ENCODE measurements at places on chromosomes 4 and X.

GRCh38 chr4:15489551-15489950 is 19.9 kb downstream of the CC2D2A start:
- no peak for DNase-seq

DNA sequence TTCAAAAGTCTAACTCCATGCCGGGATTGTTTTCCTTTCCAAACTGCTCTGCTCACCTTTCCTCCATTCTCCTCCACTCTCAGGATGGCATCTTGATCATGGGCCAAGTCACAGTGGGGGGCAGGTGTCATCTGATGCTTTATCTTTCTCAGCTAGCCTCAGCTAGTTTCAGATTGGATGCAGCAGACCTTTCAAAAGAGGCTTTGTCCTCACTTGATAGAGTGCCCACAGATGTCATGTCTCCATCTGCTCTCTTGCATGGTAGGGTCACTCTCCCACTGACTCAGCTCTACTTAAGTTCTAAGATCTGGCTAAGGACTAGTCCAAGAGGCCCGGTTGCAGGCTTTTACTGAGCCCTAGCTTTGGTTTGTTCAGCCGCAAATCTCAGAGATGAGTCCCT is 341.8 kb upstream of the GALNT7 start:
- DNase-seq, result no peak

DNA sequence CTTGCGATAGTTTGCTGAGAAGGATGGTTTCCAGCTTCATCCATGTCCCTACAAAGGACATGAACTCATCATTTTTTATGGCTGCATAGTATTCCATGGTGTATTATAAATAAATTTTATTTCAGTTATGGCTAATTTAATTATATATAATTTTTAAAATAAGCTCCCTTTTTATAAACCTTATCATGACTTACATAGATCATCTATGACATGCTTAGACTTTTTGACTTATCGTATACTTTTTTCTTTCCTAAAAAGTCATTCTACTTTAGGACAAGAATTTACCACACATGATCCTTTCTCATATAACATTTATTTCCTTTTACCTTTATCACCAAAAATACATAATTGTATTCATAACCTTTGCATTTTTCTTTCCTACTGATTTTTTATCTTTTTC is 376.5 kb downstream of the CCSER1 start:
- no peak for DNase-seq

GRCh38 chr4:165537028-165537648 is 158.3 kb downstream of the CPE start:
- DNase-seq, result no peak

GRCh38 chr4:92988301-92988700 is 684.5 kb downstream of the GRID2 start:
- no peak for DNase-seq

DNA sequence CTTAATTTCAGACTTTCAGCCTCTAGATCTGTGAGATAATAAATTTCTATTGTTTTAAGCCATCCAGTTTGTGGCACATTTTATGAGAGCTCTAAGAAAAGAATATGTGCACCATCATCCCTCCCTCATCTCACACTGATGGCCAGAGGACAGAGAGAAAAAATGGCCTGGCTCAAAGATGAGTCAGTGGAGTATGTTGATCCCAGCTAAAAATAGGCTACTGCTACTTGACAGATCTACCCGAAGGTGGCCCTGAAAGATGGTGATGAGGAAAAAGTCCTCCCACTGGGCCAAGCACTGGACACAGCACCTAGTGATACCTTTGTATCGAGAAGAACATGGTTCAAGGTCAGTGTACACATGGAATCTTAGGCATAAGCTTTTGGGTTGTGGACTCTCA is 38.2 kb upstream of the DCTD start:
- DNase-seq, result no peak

GRCh38 chr4:137754652-137755471 is 222.6 kb upstream of the PCDH18 start:
- DNase-seq, result no peak

GRCh38 chr4:158219623-158220022 is 9.3 kb downstream of the TMEM144 start:
- no peak for DNase-seq

DNA sequence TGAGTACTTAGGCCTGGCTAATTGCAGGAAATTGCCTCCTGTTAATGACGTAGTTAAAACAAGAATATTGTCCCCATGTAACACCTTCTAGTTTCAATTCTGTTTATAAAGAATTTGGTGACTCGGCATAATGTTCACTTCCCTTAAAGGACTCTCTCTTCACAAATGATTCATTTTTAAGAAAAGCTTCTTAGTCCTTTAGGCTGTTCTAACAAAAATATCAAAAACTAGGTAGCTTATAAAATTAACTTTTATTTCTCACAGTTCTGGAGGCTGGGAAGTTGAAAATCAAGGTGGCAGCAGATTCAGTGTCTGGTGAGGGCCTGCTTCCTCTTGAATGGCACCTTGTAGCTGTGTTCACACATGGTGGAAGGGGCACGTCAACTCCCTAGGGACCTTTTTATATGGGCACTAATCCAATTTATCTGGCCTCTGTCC is 23.8 kb downstream of the COL25A1 start:
- DNase-seq, result no peak

DNA sequence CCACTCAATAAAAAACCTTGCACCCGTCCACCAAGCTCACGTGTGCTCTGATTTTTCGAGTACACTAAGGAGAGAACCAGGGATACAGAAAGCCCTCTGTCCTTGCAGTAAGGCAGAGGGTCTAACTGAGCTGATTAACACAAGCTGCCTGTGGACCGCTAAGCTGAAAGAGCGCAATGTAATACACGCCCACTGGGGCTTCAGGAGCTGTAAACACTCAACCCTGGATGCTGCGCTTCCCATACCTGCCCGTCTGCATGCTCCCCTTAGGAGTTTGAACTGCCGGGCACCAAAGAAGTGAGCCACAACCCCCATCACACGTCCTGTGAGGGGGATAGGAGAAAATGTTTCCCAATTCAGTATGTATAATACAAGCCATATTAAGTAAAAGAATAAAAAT is 664.8 kb downstream of the PCDH18 start:
- DNase-seq, result no peak

DNA sequence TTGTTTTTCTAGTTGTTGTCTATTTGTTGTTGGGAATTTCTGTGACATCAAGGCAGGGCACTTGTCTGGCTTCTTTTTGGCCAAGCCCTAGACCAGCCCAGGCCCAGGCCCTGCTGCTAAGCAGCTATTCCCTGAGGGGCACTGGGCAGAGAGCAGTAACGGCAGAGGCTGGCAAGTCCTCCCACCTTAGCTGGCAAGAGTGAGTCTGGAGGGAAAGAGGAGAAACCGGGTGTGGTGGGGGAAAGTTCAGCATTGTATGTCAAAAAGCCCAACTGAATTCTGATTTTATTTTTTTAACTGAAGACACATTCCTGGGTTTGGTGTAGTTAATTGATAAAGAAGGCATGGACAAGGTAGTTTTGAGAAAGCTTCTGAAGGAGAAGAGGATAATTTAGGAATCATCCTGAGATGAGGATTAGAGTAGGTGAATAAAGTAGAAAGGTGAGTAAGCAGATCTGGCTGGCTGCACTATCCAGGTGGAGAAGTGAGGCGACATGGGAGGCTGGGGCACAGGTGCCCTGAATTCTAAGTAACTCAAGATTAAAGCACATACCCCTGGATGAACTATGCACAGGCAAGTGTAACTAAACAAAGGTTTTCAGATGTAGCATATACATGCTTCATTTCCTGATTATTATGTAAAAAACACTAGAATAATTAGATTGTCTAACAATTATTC is 57.4 kb downstream of the TAPT1 start:
- DNase-seq, result no peak

Measured in stimulated activated CD4-positive, alpha-beta T cell treated with anti-CD3 and anti-CD28 coated beads, Interleukin-1b, Interleukin-23, amount 100 ng/mL, for 4 hours (primary cell).